AML-193 (cell line): ENCODE measurements at places on chromosomes 2 and 18.
A peak's percentile ranks its signal among the peaks of the same experiment; 100 is the strongest.

DNA sequence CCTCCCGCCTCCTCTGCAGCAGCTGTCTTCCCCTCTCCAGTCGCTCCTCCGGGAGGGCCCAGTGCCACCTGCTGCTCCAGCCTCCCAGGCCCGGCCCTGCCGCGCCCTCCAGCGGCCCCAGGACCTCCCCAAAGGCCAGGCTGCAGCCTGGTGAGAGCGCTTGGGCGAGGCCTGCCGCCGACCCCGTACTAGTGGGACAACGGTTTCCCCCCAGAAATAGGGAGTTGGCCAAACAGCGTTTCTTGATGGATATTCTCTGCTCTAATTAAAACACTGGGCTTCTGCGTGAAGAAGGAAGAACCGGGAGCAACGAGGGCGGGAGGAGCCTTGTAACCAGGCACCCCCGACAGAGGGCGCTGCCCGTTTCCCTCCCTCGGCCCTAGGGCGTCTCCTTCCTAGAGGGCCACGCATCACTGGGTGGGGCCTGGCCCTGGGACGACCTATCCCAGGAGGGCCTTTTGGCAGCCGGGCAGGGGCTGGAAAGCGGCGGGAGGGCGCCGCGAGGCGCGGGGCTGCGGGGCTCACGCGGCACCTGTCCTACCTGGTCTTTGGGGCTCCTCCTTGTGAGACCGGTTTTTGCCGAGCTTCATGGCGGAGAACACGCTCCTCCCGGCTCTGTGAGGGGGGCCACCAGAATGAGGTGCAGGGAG is 25.4 kb upstream of the OTOF start:
- DNase-seq = no peak

GRCh38 chr2:218981881-218982585 is 3.0 kb downstream of the FEV start:
- no peak for DNase-seq

DNA sequence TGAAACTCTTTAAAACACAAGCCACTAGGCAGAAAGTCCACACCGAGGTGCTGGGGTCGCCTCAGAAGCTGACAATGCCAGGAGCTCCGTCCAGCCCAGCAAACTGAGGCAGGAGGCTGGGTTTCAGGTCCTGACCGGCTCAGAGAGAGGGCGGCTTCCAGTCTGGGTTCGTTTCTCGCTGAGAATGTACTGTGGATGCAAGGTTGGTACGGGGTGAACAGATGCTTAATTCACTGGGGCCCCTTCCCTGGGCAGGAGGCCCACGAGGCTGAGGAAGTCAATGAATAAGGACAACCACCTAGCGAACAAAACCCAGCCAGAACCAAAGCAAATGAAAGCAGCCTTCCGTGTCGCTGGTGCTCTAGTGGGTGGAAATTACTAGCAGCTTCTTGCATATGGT is 142.0 kb downstream of the RTP5 start:
- no peak for DNase-seq

DNA sequence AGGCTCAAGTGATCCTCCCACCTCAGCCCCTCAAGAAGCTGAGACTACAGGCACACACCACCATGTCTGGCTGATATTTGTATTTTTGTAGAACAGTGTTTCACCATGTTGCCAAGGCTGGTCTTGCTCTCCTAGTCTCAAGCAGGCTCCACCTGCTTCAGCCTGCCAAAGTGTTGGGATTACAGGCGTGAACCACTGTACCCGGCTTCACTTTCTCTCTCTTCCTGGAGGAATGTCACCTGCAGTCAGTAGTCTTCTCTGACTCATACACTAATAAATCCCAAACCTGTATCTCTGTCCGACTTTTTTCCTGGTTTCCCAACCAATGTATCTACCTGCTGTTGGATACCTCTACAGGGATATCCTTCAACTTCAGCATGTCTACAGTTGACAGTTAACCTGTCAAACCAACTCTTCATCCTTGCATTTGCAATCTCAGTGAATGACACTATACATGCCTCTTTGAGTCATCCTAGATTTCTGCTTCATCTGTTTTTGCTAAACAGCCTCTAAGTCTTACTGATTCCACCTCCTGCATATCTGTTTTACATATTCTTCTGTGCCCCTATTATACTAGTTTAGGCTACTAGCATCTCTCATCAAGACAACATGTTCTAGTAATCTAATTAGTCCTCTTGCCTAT is 54.5 kb downstream of the RBBP8 start:
- no peak for DNase-seq

GRCh38 chr2:64474121-64474571 is 20.2 kb downstream of the LGALSL start:
- peak; percentile 81 for DNase-seq

- no peak for DNase-seq
Measured at GRCh38 chr2:62194558-62195420, 1.1 kb upstream of the B3GNT2 start.

GRCh38 chr18:78984941-78985784 is 5.5 kb downstream of the SALL3 start:
- peak; percentile 7 for DNase-seq

DNA sequence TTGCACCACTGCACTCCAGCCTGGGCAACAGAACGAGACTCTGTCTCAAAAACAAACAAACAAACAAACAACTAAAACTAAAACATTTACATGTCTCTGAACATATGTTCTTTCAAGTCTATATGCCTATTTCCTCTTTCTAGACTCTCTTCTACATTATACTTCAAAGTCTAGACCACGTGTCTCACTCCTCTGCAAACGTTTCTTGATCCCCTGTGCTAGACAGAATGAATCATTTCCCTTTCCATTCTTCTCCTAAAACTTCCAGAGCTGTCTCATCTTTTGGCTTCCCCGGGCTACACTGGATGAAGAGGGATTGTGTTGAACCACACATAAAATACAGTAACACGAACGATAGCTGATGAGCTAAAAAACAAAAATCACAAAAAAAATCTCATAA is 67.1 kb downstream of the BAZ2B start:
- DNase-seq = peak; percentile 12

- no peak for DNase-seq
Measured at GRCh38 chr2:138610201-138610953, 108.8 kb downstream of the SPOPL start.

DNA sequence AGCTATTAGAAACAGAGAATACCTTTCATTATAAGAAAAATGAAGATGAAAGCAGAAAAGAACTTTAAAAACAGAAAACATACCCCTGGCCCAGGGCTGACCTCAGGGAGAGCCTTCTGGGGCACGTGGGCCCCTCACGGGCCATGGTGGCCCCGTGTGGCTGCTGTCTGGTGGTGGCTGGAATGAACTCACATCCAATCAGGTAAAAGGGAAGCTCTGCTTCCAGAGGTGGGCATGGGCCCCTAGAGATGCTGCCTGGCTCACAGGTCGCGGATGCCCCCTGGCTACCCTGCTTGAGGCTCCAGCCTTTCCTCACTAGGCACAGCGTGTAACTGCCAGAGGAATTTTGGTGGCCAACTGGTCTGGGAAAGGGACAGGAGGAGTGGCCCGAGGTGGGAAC is 16.6 kb downstream of the SNORC start:
- DNase-seq = no peak

GRCh38 chr2:223735659-223736244 is 101.6 kb downstream of the AP1S3 start:
- no peak for DNase-seq

DNA sequence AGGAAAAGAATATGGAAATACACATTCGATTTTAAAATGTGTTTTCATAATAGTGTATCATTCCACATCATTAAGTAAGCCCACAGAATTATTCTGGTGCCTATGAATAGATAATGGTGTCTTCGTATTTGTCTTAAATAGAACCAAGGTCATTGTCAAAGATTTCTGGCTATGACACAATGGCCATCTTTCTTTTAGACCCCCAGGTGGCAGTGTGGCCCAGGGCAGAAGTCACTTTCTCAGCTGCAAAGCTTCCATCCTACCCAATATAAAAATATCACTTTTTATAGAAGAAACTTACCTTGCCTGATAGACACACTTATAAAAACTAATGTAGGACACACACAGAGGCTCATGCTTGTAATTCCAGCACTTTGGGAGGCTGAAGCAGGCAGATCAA is 57.5 kb downstream of the ZRANB3 start:
- peak; percentile 31 for DNase-seq

- DNase-seq = no peak
Measured at GRCh38 chr2:240364582-240364960, 70.9 kb upstream of the GPC1 start.

GRCh38 chr2:72713857-72714256 is 112.0 kb downstream of the EXOC6B start:
- no peak for DNase-seq

DNA sequence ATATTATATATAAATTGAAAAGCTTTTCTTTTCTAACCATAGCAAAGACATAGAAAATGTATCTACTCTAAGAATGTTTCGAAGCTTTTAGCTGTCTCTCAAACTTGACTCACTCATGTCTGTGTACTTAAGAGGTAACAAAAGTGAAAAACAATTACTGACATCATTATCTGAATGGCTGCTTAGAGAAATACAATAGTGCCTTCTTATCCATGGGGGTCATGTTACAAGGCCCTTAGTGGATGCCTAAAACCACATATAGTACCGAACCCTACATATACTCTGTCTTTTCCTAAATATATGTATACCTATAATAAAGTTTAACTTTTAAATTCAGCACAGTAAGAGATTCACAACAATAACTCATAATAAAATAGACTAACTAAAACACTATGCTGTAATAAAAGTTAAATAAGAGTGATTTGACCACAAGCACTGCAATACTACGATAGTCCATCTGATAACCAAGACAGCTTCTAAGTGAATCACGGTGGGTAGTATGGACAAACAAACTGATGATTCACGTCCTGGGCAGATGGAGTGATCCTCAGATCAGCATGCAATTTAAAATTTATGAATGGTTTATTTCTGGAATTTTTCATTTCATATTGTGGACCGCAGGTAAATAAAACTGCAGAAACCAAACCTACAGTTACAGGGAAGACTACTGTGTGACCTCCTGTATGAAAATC is 246.2 kb downstream of the XIRP2 start:
- DNase-seq = no peak

GRCh38 chr2:108378851-108379250 is 1.1 kb downstream of the SULT1C4 start:
- DNase-seq = no peak

DNA sequence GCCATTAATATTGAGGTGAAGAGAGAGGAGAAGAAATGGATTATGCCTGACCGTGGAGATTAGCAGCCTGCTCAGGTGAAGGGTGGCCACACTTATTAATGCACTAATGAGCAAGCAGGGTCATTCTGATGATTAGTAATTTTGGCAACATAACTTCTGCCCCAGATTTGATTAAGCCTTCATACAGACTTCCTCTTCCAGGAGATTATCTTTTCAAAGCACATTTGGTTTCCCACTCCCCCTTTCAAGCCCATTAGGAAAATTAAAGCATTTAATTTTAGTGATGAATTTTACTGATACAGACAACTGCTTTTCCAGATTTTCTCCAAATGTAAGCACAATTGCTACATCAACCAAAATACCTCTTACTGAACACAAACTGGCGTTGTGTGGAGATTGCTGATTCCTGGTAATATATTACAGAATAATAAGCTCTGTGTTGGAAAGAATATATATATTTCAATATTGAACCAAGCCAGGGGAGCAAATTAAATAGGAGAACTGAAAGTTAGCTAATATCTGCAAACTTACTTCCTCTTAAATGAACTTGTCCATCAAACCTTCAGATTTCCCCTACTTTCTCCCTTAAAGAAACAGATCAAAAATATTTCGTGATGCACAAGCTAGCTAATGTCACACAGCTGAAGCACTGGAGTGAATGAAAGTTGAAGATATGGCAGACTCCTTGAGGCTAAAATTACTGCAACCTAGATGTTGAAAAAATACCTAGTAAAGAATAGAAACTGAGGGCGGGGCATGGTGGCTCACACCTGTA is 140.8 kb downstream of the FAM210A start:
- DNase-seq = peak; percentile 19

DNA sequence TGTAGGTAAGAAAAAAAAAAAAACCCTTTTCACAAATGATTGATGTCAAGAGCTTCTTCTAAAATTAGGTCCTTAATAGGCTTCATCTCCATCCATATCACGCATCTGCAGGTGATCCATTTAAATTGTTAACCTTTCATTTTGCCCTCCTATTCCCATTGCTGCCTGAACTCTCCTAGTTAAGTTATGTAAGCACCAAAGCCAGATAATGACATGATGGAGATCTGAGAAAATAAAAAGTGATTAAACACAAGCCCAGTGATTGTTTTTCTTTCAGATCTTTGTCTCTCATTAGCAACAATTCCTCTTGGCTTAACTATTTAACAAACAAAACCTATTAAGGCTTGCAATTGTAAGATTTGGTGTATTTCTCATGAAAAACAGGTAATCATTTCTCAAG is 20.0 kb downstream of the LANCL1 start:
- DNase-seq = no peak

DNA sequence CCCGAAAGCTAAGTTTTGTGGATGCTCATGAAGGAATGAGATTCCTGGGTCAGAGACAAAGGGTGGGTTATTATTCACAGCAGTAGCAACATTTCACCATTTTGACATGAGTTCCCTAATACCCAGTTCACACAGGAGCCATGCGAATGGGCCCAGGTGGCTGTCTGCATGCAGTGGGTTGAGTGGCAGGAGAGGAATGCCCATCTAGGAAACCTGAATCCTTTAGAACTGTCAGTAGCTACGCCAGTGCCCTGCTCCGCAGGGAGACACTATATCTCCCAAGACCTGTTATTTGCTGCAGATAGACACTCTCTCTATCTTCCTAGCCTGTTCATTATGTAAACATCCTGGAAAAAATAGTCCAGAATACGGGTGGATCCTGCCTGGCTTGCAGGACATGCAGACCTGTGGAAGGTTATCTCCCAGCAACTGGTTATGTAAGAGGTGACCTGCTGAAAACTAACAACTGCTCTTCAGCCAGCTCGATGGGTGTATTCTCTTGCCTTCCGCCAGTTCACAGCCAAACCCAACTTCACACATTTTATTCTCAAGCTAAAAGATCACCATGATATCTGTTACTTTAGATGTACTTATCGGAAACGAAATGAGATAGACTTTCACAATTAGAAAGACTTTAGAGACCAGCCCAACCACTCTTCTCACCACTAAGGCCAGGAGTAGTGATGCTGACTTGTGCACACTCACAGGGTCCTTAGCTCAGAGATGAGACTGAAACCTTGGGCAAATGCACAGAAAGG is 59.1 kb downstream of the MBP start:
- DNase-seq = no peak
